ENCODE measurements at places on chromosomes 2 and 18.
A peak's percentile ranks its signal among the peaks of the same experiment; 100 is the strongest.

DNA sequence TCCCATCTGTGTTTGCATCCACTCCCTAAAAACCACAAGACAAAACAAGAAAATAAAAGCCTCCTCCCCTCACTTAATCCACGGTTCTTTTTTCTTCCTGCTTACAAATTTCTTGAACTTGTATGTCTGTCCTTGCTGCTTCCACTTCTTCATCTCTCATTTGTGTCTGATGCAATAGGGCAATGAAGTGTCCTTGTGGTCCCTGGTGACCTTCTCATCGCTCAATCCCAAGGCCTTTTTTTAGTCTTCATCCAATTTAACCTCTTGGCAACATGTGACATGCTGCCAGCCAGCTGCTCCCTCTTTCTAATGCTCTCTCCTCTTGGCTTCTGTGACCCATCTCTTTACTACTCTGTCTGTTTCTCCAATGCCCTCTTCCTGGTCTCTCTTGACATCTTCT lies 87.6 kb downstream of the SEMA4F start:
- DNase-seq, result no peak

DNA sequence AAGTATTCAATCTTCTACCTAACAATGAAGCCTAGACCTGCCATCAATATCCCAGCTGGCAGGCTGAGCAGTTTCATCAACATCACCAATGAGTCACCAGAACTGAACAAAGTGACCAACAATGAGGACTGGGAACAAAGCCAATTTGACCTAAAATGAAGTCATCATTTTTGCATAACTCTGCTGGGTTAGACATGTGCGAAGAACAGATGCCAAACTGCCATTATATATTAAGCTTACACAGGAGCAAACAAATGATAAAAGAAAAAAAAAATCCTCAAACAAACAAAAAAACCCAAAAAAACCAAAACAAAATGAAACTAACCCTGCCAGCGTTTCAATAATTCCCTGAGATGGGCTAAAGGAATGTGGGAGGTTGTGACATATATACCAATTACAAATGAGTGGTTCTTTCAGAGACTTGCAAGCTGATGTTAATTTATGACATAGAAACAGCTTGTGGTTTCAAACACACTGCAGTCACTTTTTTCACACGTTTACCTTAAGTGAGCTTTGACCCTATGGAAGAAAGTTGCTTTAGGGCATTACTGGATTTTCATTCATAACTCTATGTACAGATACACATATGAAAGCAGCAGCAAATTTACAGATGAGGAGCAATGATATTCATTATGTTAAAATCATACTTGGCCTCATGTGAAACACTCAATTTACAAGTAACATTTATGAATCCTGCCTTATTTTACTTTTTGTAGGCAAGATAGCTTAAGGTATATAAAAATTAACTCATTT lies 56.9 kb upstream of the CCDC141 start:
- no peak for DNase-seq

GRCh38 chr2:42918671-42919318 lies 126.4 kb upstream of the HAAO start:
- no peak for DNase-seq

- peak; percentile 25 for DNase-seq
Observed at GRCh38 chr2:173149491-173149890, 73.8 kb downstream of the MAP3K20 start.

DNA sequence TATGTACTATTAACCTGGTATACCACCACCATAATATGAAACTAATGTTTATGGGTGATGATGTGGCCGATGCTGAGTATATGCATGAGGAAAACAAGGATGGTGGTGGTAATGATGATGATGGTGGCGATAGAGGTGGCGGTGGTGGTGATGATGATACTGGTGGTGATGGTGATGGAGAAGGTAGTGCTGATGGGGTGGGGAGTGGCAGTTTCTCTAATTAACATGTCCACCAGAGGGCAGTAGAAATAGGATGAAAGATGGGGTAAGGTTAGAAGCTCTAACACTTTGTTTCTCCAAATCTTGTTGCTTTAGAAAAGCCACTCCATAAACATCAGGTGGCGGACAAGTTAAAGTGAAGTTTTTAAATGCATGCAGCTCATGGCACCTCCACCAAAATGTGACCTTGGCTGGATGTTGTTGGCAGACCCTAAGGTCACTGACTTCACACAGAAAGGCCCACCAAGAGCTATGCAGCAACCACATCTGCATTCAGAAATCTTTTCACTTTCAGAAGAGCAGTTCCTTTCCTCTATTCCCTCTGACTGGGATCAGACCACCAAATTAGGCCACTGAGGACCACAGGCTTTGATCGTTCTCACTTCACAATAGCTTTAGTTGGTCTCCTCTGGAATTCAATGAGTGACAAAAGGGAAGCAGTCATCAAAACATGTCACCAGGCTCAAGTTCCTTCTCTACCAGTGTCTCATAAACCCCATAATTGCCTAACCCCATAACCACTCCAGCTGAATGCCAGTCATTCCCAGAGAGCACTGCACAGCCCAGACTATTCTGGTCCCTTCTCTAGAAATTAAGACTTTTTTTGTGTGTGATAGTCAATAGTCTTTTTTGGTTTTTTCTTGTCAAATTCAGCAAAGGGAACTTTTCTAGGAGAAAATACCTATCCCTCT lies 7.5 kb upstream of the BCL11A start:
- no peak for DNase-seq

GRCh38 chr2:76733736-76734135 lies 788.4 kb downstream of the LRRTM4 start:
- DNase-seq, result no peak

- no peak for DNase-seq
Observed at GRCh38 chr2:171957061-171957460, 34.8 kb downstream of the HAT1 start.

- no peak for DNase-seq
Observed at GRCh38 chr18:46296656-46297055, 192.5 kb downstream of the HAUS1 start.

- no peak for DNase-seq
Observed at GRCh38 chr2:23029111-23029510, 355.9 kb upstream of the KLHL29 start.

- DNase-seq, result no peak
Observed at GRCh38 chr2:190678444-190679162, 29.7 kb downstream of the NAB1 start.

- DNase-seq, result no peak
Observed at GRCh38 chr2:86036669-86037138, 69.0 kb downstream of the POLR1A start.

- DNase-seq, result no peak
Observed at GRCh38 chr2:26327291-26328272, 18.4 kb upstream of the SELENOI start.

- DNase-seq, result no peak
Observed at GRCh38 chr2:112173646-112174319, 35.6 kb downstream of the FBLN7 start.

GRCh38 chr2:221228214-221228769 lies 343.8 kb downstream of the EPHA4 start:
- DNase-seq, result no peak

DNA sequence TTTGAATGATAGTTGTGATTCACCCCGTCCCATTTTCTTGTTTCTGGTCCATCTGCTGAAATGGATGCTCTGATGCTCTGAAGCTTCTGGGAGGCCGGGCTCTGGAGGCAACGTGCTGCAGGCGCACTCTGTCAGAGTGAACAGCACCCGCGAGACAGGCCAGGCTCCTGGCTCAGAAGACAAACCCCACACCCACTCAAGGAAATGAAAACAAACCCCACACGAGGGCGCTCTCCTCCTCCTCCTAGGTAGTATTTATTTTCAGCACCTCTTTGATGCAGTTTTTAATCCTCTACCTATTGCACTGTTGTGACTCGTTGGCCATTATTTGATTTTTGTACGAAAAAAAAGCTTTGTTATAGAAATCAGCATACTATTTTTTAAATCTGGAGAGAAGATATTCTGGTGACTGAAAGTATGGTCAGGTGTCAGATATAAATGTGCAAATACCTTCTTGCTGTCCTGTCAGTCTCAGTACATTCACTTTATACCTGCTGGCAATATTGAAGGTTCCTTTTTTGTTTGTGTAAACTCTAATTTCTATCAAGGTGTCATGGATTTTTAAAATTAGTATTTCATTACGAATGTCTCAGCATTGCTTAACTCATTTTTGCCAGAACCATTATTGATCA lies 10.3 kb upstream of the CHST10 start:
- DNase-seq, result peak; percentile 75

- DNase-seq, result no peak
Observed at GRCh38 chr18:44731530-44732237, 51.0 kb downstream of the SETBP1 start.

- no peak for DNase-seq
Observed at GRCh38 chr2:173667415-173667814, 297.8 kb downstream of the SP3 start.

DNA sequence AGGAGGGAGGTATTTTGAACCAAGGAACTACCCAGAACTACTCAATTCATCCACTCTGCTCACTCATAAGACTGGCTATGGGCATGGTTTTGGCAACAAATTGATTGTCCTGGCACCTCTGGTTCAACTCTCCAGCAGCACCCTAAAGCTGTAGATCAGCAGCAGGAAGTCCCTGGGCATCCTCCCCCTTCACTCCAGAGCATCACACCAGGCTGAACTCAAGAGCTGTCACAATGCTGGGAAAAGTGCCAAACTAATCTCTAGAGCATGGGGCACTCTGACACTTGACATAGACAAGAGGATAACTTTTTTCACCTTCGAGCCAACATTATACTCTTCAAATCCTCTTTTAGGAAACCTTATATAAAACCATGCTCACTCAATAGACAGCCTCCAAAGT lies 154.1 kb upstream of the RBBP8 start:
- no peak for DNase-seq

- no peak for DNase-seq
Observed at GRCh38 chr2:230589025-230589424, 123.6 kb upstream of the CAB39 start.

- no peak for DNase-seq
Observed at GRCh38 chr2:37679072-37679695, 7.7 kb upstream of the CDC42EP3 start.

DNA sequence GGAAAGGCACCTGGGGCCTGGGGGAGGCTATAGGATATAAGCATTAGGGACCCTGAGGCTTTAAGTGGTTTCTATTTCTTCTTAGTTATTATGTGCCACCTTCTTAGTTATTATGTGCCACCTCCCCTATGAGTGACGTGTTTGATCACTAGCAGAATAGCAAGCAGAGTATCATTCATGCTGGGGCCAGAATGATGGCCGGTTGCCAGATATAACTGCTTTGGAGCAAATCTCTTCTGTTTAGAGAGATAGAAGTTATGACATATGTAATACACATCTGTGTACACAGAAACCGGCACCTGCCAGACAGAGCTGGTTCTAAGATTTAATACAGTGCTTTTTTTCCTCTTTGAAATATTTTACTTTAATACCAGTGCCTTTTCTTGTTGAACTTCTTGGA lies 29.4 kb downstream of the LIPG start:
- no peak for DNase-seq

DNA sequence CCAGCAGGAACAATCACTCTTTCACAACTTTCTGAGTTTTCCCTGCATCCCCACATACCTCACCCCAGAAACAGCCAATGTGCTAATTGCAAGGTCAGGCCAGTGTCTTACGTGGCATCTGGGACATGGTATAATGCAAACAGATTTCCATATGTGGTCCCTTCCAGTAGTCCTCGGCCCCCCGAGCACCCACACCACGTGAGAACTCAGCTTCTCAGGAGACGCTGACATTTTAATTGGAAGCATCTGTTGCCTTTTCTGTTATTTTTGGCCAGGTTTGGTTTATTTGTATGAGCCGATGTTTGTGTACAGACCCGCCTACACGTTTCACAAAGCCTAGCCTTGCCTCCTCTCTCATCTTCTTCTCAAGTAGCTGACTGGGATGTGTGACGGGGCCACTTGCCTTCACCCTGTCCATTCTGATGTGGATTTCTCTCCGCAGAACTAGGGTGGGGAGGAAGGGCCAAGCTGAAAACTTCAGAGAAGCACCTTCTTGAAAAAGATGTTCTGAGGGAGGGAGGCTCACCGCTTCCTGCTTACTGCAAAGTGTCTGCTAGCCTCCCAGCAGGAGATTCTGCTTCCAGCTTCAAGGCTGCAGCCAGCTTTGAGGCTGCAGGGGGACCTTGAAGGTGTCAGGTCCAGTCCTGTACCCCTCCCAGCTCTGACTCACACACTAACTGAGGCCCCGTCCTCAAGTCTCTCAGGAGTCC lies 109.6 kb upstream of the SLC14A2 start:
- no peak for DNase-seq

- DNase-seq, result no peak
Observed at GRCh38 chr18:54612237-54612636, 21.2 kb downstream of the DYNAP start.

- no peak for DNase-seq
Observed at GRCh38 chr2:218893349-218894150, 12.9 kb downstream of the WNT10A start.

GRCh38 chr2:31196622-31197021 lies 20.7 kb downstream of the CAPN14 start:
- DNase-seq, result no peak

DNA sequence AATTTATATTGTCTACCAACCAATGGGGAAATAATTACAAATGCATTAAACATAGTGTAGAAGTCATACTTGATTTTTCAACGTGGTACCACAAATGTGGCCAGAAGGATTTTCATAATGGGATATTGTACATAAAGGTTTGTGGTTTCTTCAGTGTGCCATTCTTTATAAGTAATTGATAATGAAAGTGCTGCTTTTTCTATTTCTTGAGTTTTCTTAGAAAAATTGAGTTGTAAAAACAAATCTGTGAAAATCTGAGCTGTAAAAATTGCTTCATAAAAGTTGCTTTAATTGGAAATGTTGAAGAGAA lies 103.6 kb downstream of the KYNU start:
- DNase-seq, result no peak

- DNase-seq, result no peak
Observed at GRCh38 chr2:76808732-76809131, 713.4 kb downstream of the LRRTM4 start.

DNA sequence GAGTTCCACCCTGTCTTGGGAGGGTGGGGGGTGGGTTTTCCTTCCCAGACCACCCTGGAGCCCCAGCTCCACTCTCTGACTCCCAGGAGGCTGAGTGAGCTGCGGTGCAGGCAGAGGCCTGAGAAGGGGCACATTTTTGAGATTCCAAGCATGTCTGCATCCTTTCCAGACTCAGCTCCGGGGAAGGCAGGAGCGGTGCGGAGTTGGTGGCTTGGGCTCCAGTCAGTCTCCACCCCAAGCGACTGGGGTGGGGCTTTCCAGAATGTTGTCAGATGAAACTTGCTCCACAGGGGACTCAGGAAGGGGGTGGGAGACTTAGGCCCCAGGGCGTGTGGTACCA lies 44.2 kb upstream of the HS6ST1 start:
- no peak for DNase-seq

All from activated CD8-positive, alpha-beta memory T cell treated with anti-CD3 and anti-CD28 coated beads, Interleukin-2, amount 50 U/mL, for 4 hours (primary cell).